ENCODE measurements at places on chromosomes 12 and 14. TPM values are rescaled to one million over a fixed set of nuclear protein-coding genes. Genes with fewer than 3 reads are reported as not detected.

GRCh38 chr12:104371043-104371870 lies 67.7 kb downstream of the EID3 start:
- no peak for DNase-seq

GRCh38 chr12:124689631-124690030 lies 122.2 kb upstream of the NCOR2 start:
- no peak for DNase-seq

DNA sequence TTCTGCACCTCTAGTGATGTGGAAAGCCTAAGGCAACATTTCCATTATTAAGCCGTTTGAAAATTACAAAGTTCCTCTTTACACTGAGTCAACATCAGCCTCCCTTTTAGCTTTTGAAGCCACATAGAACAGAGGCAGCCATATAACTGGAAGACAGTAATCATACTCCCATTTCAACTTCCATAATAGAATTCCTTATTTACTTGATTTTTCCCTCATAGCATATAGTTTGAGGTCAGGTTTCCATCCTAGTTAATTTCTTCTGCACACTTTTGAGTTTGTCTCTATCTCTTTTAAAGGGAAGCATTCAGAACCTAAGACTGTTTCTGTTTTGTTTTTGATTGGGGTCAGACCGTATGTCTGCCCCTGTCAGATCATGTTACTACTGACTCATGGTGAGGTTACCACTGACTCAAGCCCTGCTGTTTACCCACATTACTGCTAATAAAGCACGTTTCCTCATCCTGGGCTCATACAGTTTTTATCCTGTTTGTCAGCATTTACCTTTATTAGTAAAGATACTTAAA lies 161.0 kb downstream of the SLC38A4 start:
- peak; percentile 33 for DNase-seq

GRCh38 chr14:102140027-102140749 lies 491 bp downstream of the WDR20 start:
- no peak for DNase-seq

DNA sequence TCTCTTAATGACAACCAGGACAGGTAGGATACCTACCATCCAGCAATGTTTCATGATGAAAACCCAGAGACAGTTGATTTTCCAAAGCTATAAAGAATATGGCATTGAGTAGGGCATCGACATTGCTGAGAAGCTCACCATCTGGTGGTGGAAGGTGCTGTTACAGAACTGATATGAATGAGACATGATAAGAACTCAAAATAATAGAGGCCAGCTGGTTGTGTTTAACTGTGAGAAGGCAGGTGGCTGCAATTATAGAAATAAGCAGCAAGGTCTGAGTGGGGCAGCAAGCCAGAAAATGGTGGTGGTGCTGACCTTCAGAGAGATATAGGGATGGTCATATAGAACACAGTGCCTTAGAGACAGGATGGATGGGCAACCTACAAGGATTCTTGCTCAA lies 449.7 kb downstream of the BTG1 start:
- DNase-seq: no peak

GRCh38 chr12:26043135-26044006 lies 81.5 kb downstream of the BHLHE41 start:
- no peak for DNase-seq

The GUCY2C gene
- not detected for total RNA-seq

- DNase-seq: no peak
Measured at GRCh38 chr12:56425193-56425592, 24.0 kb downstream of the TIMELESS start.

The GARIN6 gene
- total RNA-seq: not detected

The GPR84 gene
- total RNA-seq: 0.49 TPM

GRCh38 chr14:64095620-64096019 lies 198.6 kb downstream of the ESR2 start:
- no peak for DNase-seq

GRCh38 chr12:6970096-6970527 lies 352 bp downstream of the PHB2 start:
- no peak for DNase-seq

DNA sequence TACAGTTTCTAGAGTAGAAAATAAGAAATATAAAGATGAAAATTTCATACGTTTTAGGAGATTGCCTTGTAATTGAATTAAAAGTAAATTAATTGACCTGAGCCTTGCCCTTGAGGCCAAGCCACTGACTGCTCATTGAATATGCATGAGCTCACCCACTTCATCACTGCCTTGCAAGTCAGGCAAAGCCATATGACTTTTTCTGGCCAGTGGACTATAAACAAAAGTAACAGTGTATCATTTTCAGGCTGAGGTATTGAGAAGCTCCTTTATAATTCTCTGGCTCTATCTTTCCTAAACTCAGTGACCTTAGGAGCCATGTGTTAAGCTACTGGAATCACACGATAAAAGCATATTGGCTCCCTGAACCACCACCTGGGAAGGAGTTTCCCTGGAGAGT lies 369.3 kb downstream of the NUAK1 start:
- no peak for DNase-seq

The CRIP1 gene
- total RNA-seq: 2.6 TPM

- DNase-seq: peak; percentile 43
Measured at GRCh38 chr12:46389031-46389616, 16.6 kb upstream of the SLC38A2 start.

DNA sequence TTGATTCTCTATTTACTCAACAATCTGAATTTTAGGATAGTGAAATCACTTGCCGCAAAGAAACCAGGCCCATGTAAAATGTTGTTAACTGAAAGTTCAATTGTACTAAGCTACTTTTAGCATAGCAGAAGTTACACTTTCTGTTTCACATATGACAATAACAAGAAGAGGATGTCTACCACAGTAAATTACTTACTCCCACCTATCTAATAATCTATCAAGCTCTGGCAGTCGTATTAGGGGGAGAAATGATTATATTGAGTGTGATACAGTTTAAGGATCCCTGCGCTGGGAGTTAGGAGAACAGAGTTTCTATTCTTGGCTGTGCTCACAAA lies 66.5 kb upstream of the CAND1 start:
- no peak for DNase-seq

The LBHD2 gene
- total RNA-seq: not detected

The SMIM41 gene
- not detected for total RNA-seq

The ESRRB gene
- total RNA-seq: 3.9 TPM

The PTPN11 gene
- total RNA-seq: 162 TPM

DNA sequence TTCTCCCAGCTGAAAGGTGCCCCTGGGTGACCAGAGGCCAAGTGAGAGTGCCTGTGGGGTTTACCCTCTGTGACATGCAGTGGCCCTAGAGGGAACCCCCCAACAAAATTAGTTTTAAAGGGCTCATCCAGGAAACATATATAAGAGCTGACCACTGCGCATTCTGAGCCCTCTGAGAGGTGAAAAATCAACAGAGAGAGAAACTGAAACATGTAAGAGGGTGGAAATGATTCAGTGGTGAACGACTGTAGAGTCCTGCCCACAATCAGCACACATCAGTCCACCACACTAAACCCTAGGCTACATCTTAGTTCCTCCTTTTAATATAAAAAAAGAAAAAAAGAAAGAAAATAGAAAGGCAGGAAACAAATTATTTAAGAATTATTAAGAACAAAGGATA lies 21.0 kb upstream of the ACSM4 start:
- no peak for DNase-seq

The NRL gene
- 0.82 TPM for total RNA-seq

DNA sequence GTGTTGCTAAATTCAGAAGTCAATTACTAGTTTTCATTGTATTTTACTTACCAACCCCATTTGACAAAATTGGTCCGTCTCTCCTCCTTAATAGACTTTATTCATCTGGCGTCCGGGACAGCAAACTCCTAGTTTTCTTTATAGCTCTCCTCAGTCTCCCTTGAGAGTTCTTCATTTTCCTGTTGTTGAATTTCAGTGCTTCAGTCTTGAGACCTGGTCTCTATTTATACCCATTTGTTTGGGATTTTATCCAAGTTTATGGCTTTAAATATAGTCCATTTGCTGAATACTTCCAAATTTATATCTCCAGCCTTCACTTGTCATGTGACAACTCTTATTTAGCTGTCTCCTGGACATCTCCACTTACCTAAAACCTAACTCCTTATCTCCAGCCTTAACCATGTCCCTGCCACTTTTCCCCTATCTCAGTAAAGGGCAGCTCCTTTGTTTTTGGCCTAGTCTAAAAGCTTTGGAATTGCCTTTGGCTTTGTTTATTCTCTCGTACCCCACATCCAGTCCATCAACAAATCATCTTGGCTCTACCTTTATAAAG lies 23.5 kb downstream of the KTN1 start:
- DNase-seq: no peak

The TAS2R10 gene
- not detected for total RNA-seq

DNA sequence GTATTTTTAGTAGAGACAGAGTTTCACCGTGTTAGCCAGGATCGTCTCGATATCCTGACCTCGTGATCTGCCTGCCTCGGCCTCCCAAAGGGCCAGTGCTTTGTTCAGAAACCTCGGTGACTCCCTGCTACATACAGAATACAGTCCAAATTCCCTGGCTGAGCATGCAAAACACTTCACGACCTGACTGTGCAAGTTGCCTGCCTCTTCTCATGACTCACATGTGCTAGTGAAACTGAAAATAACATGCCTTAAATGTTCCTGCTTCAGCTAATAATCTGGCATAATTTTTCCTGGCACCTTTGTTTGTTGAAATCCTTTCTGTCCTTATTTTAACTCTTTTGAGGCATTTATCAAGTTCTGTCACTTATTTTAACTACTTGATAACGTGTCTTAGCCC lies 8.2 kb downstream of the DMAC2L start:
- no peak for DNase-seq

- no peak for DNase-seq
Measured at GRCh38 chr14:32134448-32135097, 57.5 kb downstream of the ARHGAP5 start.

The MANSC4 gene
- total RNA-seq: not detected

- no peak for DNase-seq
Measured at GRCh38 chr12:106490264-106490663, 92.5 kb upstream of the RFX4 start.

The RFLNA gene
- 0.22 TPM for total RNA-seq

GRCh38 chr12:72295744-72296143 lies 23.6 kb downstream of the TRHDE start:
- no peak for DNase-seq

GRCh38 chr14:61463664-61464285 lies 142.4 kb downstream of the PRKCH start:
- no peak for DNase-seq

GRCh38 chr14:91376547-91377477 lies 40.8 kb downstream of the CCDC88C start:
- no peak for DNase-seq

- DNase-seq: no peak
Measured at GRCh38 chr14:33932576-33933345, 18.1 kb downstream of the EGLN3 start.

GRCh38 chr14:55386037-55386808 lies 25.4 kb downstream of the ATG14 start:
- no peak for DNase-seq

Measured in gastrocnemius medialis (tissue), 4 donors.